HL-60 (cell line): ENCODE measurements at places on chromosomes 3 and 15.

- no peak for DNase-seq
These were observed 399.4 kb downstream of the ROBO1 start for GRCh38 chr3:79368403-79368802.

DNA sequence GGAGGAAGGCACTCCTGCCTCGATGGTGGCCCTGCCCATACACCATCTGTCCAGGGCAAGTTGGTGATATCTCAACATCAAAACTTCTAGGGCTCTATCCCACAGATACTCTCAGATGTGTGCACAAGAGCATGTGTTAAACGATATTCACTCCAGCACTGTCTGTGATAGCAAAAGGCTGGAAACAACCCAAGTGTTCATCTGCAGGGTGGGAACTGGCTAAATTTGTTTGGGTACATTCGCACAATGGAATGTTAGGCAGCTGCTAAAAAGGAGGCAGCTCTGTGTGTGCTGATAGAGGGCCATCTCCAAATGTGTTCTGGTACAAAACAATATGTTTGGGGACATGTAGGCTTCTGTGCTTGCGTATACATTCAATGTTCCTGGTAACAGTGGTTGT lies 19.8 kb downstream of the IGDCC4 start:
- no peak for DNase-seq

DNA sequence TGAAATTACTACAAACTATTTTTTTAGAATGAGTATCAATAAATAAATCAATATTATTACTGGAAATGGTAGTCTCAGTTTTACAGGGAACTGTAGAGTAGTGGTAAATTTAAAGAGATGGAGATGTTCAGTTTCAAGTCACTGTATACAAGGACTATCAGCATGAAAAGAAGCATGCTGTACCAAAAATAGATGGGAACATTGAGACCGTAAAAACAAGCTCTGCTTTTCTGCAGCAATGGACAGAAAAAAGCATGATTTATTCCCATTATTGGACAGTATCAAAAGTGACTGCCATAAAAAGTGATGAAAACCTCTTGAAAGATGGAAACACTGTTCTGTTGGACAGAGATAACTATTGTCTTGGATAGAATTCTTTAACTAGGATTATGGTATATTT lies 187.2 kb downstream of the EPHA6 start:
- no peak for DNase-seq

GRCh38 chr3:132421832-132422231 lies 4.5 kb downstream of the DNAJC13 start:
- no peak for DNase-seq

- DNase-seq, result no peak
These were observed 29.9 kb downstream of the CGNL1 start for GRCh38 chr15:57406062-57406772.
